ENCODE measurements at places on chromosomes 5 and 9.

DNA sequence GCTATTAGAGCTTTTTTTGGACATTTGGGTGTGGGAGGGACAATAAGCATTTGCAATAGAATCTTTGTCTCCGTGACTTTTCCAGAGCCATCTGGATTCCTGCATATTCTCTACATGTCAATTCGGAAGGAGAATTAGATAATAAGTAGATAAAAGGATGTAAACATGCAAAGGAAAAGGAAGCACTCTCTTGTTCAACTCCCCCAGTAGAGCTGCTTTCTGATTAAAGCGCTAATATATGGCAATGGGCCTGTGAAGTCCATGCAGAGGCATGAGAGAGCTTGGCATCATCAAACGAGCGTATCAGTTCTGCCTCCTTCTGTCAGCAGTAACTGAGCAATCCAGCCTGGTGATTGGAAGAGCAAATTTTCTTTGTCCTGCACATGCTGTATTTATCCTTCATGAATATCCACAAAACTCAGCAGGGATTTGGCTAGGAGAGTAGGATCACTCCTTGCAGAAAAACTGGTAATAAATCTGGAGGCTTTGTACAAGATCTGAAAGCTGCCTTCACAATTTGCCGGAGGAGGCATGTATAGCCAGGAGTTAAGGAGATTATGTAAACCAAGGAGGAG is 1752.9 kb downstream of the MAT2B start:
- DNase-seq, result no peak

- DNase-seq, result no peak
These were observed 17.3 kb upstream of the ZBTB34 start for GRCh38 chr9:126842977-126843799.

GRCh38 chr5:39191216-39191615 is 28.1 kb downstream of the FYB1 start:
- no peak for DNase-seq

DNA sequence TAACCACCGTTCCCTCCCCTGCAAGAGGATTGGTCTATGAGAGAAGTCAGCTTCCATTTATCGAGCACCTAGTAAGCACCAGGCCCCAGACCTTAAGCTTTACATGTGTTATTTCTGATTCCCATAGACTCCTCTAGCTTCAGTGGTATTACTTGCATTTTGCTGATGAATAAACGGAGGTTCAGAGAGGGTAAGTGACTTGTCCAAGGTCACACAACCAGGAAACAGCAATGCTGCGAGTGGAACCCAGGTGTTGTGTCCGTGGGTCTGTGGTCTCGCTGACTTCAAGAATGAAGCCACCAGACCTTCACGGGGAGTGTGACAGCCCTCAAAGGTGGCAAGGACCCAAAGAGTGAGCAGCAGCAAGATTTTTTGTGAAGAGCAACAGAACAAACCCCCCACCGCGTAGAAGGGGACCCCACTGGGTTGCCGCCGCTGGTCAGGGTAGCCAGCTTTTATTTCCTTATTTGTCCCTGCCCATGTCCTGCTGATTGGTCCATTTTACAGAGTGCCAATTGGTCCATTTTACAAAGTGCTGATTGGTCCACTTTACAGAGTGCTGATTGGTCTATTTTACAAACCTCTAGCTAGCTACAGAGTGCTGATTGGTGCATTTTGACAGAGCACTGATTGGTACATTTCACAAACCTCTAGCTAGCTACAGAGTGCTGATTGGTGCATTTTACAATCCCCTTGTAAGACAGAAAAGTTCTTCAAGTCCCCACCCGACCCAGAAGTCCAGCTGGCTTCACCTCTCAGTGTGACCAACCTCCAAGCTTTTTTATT is 29.1 kb upstream of the KCNIP1 start:
- no peak for DNase-seq

GRCh38 chr5:1636981-1637638 is 113.3 kb upstream of the LPCAT1 start:
- no peak for DNase-seq

GRCh38 chr5:761854-762710 is 22.4 kb downstream of the ZDHHC11B start:
- peak; percentile 30 for DNase-seq

- DNase-seq, result no peak
These were observed 197.2 kb downstream of the PARP8 start for GRCh38 chr5:50863534-50864170.

- no peak for DNase-seq
These were observed 14.9 kb upstream of the CARD19 start for GRCh38 chr9:93081081-93081529.

- no peak for DNase-seq
These were observed 474.2 kb downstream of the DNAH5 start for GRCh38 chr5:13470263-13470662.

- peak; percentile 75 for DNase-seq
These were observed 5.4 kb upstream of the CCDC187 start for GRCh38 chr9:136309101-136309801.

DNA sequence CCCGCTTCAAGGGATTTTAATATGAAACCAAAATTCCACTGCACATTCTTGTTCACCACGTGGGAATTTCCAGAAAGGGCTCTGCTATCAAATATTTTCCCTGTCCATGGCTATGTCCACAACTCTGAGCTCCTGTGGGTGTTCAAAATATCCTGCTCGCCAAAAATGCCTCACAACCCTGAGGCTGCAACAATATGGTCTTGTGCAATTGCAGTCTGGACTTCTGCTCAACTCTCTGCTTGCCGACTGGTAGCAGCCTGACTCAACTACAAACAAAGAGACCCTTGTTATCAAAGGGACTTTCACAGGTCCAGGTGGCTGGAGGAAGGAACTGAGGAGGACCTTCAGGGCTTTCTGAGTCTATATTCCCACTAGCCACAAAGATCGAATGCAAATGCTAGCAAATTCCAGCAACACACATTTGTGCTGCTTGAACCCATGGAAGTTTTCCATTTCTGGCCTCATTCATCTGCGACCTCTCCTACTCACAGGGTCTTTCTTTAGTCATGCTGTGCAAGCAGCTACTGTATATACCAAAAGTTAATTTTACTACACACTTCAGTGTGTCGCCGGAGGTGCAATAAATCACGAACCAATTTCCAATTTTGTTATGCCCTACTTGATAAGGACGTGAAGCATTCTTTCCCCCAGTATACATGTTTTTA is 169.2 kb upstream of the SLC30A5 start:
- DNase-seq, result no peak
